ENCODE measurements at places on chromosomes 4 and X.

GRCh38 chrX:15747626-15748173, 9.6 kb downstream of the CA5B start:
- no peak for DNase-seq

DNA sequence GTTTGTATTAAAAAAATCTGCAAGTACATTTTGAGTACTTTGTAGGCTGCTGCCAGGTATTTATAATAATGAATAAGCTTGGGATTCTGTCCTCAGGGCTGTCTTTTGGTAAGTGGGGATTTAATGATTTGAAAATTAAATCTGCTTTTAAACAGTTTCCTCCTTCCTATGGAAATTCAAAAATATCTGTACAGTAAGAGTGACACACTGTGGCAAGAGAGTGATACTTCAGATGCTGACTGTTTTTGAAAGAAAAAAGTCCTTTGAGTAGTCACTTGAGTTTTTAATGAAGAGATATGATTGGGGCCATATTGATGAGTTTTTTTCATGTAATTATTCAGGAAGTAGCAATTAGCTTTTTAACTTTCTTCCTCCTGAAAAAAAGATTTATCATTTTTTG, 49.2 kb downstream of the SMARCAD1 start:
- DNase-seq = no peak

DNA sequence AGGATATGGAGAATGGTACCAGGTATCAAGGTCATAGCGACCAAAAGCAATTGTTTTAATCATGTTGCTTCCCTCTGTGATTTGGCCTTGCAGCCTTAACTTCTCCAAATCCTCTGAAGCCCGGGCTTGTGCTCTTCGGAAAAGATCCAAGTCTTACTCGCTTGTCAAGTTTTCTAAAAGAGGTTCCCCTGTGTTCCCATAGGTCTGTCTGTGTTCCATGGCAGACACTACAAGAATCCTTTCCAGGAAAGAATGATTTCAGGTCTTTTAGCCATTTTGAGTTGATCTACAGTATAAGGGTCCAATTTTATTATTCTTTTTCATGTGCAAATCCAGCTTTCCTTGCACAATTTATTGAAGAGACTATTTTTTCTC, 710.6 kb upstream of the DIAPH2 start:
- no peak for DNase-seq

DNA sequence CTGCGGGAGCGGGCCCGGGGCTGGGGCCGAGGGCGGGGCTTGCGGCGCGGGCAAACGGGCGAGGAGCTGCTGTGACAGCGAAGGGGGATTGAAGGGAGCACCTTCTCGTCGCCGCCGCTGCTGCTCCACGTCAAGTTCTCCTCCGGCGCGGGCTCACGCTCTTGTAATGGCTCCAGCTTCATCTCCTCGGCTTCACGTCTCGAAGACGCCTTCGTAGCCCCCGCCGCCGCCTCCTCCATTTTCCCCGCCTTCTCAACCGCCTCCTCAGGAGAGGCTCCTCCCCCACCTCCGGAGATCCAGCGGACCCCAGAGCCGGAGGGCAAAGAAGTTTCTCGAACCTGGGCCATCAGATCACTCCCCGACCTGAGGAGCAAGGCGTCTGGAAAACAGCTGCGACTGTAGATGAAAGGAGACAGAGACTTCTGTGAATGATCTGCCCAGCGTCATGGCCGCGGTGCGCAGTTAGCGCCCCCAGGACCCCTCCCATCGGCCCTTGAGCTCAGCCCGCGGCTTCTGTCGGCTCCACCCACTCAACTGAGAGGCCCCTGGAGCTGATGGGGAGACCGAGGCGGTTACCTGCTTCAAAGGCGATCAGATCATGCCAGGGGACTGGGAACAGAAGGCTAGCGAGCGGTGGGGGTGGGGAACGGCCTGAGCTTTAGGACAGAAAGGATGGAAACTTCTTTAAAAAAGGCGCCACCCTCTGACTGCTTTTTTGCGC, 895 bp downstream of the USP51 start:
- DNase-seq = no peak

GRCh38 chr4:120215350-120215749, 148.7 kb upstream of the MAD2L1 start:
- DNase-seq = no peak

- DNase-seq = no peak
Measured at GRCh38 chr4:112185740-112186670, 40.8 kb downstream of the FAM241A start.

DNA sequence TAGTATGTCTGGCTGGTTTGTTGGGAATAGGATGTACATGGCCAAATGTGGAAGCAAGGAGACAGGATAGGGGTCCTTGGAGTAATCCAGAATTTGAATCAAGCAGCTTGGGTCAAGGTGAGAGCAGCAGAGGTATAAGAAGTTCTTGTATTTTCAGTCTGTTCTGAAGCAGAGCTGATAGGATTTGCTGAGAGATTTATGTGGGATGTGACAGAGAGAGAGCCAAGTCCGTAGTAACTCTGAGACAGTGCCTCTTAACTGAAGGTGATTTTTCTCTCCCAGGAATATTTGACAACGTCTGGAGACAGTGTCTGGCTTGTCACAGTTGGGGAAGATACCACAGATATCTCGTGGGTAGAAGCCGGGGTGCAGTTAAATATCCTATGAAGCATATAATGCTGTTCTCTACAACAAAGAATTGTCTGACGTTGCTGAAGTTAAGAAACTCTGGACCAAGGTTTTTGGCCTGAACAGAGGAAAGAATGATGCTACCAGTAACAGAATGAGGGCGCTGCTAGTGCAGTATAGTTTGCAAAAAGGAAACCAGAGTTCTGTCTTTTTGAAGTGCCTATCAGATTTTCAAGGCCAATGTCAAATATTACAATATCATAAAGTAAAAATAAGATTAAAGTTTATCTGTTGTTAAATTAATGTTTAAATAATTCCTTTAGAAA, 184.0 kb downstream of the ARHGAP24 start:
- no peak for DNase-seq

DNA sequence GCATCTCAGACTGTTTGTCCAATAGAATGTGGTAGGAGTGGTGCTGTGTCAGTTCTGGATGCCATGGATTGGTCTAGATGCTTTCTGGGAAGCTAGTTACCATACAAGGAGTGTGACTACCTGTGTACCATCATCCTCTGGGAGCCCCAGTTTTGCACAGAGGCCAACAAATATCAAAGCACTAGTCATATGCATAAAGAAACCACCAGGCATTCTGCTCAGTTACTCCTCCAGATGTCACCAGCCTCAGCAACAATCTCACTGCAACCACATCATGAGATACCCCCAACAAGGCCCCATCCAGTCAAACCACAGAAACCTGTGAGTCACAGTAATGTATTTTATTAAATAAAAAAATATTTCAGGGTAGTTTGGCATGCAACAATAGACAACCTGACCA, 435.8 kb upstream of the CPEB2 start:
- no peak for DNase-seq

- no peak for DNase-seq
Measured at GRCh38 chr4:30721185-30722091, 1.3 kb downstream of the PCDH7 start.

DNA sequence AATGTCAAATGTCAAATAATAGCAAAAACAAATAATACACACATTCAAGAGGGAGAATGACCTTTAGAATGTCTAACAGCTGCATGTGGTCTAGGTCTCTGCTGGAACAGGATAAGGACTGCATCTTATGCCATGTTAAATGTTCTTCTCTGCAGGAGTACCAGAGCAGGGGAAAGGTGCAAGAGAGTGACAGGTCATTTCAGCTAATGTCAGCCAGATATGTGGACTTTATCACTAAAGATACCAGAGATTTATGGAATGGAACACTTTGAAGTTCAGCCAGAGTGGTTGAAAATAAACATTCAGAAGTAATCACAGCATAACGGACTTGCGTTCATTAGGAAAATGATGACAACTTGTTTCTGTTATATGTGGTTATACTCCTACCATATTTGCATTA, 24.3 kb downstream of the GRID2 start:
- DNase-seq = no peak

DNA sequence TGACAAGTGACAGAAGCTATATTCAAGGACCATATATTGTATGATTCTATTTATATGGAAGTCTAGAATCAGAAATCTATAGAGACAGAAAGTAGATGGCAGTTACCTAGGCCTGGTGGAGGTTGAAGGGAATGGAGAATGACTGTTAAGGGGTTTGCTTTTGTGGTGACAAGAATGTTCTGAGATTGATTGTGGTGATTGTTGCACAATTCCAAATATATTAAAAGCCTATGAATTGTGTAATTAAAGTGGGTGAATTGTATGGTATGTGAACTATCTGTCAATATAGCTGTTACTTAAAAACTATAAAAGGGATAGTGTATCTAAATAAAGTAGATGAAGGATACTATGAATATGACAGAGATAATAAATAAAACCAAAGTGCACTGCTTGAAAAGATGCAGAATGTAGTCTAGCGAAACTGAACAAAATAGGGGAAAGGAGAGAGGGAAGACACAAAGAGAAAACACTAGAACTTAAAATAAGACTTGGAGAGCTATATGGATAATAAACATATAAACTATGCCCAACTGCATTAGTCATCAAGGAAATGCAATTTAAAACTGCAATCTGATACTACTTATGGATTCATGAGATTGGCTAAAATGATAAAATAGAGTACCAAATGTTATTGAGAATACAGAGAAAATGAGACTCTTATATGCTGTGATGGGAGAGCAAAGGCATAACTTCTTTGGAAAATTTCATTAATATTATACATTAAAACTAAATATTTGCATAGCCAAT, 82.1 kb upstream of the BANK1 start:
- DNase-seq = no peak

GRCh38 chr4:155338196-155338595, 38.6 kb downstream of the MAP9 start:
- DNase-seq = no peak
